ENCODE measurements at places on chromosomes 6 and 20.

GRCh38 chr6:122372647-122373046 lies 26.8 kb upstream of the HSF2 start:
- no peak for DNase-seq

DNA sequence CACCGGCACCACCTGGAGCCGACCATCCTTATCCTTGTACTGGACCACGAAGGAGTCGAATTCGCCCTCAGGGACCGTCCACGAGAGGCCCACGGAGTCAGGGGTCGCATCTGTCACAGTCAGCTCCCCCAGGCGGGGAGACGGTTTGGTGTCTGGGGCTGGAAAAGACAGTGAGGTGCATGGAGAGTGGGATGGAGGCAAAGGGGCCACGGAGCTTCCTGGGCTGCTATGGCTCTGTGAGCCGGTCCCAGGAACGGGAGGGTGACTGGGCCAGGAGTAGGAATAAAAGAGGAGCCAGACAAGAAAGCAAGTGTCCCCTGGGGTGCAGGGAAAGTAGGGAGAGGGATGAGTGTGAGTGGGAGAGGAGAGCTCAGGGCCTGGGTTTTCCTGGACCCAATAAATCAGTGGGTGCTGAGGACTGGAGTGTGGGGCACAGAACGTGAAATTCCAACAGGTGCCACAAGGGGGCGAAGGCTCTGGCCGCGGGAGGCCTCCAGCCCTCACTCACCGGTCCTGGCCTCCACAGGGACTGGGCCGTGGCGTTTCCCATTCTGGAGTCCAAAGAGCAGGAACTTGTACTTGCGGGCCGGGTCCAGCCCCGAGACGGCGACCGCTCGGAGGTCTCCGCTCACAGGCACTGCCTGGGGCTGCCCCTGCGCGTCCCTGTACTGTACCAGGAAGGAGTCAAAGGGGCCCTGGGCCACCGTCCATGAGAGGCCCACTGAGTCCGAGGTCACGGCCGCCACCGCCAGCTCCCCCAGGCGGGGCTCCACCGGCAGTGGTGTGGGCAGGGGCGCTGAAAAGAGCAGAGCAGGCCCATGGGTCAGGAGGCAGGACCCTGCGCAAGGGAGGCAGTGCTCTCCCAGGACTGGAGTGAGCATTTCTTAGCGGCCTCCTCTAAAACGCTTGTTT lies 9.9 kb downstream of the CYP21A2 start:
- no peak for DNase-seq

- no peak for DNase-seq
These were observed 81.5 kb downstream of the KIF13A start for GRCh38 chr6:17905611-17906592.

DNA sequence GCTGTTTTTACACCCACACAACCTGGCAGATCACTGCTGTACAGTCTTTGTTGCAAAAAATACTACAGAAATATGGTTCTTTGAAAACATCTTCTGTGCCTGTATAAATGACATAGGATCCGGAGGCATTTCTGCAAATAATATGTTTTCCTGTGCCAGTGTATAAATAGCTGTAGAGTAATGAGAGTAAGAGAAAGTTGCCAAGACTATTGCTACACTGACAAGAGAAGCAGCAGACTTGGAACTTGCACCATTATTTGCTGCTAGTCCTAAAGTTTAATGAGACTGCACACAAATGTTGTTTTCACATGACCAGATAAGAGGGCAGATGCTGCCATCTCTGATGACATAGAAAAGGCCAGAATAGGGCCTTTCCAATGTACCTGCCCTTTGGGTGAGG lies 50.0 kb upstream of the DTNBP1 start:
- no peak for DNase-seq

DNA sequence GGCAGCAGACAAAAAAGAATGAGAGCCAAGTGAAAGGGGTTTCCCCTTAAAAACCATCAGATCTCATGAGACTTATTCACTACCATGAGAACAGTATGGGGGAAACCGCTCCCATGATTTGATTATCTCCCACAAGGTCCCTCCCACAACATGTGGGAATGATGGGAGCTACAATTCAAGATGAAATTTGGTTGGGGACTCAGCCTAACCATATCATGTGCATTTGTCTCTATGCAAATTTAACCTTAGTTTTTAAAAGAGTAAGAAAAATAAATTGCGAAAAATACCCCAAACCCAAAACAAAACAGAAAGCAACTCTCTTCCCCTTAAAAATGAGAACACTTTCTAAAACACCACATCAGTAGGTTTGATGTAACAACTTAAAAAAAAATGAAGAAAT lies 22.6 kb upstream of the GPR6 start:
- DNase-seq, result no peak

GRCh38 chr6:24838994-24839393 lies 40.3 kb upstream of the ARMH2 start:
- no peak for DNase-seq

DNA sequence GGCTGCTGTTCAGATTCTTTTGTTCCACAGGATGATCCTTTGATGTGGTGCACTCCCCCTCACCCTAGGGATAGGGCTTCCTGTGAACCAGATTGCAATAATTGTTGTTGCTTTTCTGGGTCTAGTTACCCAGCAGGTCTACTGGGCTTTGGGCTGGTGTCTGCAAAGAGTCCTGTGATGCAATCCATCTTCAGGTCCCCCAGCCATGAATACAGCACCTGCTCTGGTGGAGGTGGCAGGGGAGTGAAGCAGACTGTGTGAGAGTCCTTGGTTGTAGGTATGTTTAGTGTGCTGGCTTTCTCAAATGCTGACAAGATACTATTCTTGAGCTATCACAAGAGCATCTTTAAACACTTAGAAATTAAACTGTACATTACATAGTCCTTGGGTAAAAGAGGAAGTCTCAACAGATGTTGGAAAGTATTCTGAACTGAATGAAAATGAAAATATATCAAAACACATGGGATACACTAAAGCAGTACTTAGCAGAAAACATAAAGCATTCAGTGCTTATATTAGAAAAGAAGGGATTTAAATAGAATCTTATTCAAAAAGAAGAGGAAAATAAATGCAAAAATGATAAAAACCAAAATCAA lies 49.1 kb upstream of the CCR6 start:
- DNase-seq, result no peak

GRCh38 chr6:63813566-63814120 lies 178.0 kb downstream of the PHF3 start:
- no peak for DNase-seq

DNA sequence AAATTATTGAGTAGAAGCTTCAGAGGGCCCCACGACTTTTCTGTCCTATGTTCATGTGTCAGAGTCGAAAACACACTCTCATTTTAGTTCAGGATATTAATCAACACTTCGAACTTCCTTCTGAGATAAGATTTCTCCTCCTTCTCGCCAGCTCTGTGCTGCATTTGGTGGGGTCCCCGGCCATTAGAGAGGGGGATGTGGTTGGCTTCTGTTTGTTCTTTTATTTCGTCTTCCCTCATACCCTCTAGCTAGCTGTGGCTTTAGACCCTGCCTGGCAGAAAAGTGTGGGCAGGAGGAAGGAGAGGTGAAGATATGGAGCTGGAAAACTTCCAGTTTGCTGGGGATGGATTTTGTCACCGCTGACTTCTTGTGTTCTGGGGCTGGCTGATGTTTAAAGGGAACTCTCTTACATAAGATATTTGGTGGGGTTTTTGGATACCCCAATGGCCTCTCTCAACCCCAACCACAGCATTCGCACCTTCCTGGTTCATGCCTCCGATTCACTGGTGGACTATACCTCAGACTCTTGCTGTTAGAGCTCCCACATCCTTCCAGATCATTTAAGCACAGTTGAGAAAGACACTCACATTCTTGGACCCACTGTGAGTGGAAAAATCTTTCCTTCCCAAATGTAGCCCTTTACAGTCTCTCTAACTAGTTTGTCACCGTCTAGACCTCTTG lies 30.7 kb upstream of the TMX4 start:
- no peak for DNase-seq

DNA sequence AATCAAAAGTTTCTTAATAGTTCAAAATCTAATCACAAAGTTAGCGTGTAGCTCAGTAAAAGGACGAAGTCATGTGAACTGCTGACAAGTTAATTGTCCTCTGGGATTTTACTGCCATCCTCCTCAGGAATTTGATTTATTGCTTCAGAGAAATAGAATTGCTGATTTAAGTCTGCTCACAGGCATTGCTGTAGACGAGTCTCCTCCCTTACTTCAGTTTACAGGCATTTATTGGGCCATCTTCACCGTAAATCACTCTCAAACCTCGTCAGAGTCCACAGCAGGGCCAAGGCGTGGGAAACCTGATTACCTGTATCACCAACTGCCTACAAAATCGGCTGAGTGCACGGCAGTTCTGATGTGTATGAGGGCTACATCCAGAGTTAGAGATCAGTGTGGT lies 119.1 kb upstream of the PDE10A start:
- DNase-seq, result no peak

DNA sequence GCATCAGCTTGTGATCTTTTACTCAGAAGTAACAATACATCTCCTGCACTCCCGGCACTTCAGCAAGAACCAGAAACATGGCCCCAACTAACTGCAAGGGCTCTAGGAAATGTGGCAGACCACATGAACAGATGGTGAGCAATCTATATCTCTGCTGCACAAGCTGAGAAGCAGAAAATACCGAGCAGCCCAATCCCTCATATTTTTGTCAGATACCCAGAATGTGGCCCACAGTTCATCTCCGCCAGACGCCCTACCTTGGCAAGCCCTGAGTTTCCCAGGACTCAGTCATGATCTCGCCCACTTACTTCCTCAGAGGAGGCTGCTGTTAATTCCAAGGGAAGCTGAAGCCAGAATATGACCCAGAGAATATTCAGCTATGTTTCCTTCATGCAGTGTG lies 63.1 kb upstream of the PHACTR1 start:
- no peak for DNase-seq

DNA sequence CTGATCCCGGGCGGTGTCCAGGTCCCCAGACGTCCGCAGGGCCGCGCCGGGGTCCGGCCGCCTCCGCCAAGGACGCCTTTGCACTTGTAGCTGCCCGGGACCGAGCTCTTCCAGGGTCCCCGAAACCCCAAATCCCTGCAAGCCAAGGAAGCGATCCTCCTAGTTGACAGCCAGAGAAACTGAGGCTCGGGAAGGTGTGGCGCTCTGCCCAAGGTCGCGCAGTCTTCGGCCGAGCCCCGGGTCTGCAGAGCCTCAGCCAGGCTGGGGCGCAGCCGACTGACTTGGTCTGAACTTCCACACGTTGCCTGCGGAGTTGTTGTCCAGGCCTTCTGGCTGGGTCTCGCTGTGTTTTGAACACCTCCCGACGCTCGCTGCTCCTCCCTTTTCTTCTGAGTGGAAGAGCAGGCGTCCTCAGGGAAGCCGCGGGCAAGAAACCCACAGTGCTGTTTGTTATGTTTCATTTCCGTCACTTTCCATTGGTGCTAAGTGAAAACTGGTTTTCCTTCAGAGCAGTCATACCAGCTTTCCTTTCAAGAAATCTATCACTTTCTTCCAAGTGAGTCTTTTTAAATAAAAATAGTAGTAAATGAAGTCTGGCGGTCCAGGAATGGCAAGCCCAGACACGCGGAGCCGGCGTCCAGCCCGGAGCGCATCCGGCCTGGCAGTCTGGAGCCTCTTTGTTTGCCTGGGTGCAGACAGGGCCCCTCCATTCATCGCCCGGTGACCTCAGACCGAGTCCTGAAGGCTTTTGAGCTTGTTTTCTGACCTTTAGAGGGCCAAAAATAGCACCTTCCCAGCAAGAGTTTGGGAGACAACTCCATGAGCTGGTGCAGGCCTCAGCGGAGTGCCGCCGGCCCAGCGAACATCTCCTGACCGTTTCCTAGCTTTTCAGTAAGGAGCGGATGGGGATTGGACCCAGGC lies 698 bp downstream of the FAM210B start:
- peak; percentile 49 for DNase-seq

Data from urinary bladder (tissue), 4 donors.